Stimulated activated CD4-positive, alpha-beta T cell treated with anti-CD3 and anti-CD28 coated beads, Interleukin-1b, Interleukin-23, amount 100 ng/mL, for 1 hour (primary cell): ENCODE measurements at places on chromosomes 1 and 21.

GRCh38 chr1:197994907-197995407 is 77.8 kb downstream of the LHX9 start:
- no peak for DNase-seq

GRCh38 chr21:42397746-42398394 is 2.0 kb upstream of the TMPRSS3 start:
- DNase-seq, result no peak

GRCh38 chr1:59625384-59625783 is 189.4 kb upstream of the HOOK1 start:
- DNase-seq, result no peak

- peak; percentile 33 for DNase-seq
Measured at GRCh38 chr1:166974647-166975345, 544 bp downstream of the ILDR2 start.

DNA sequence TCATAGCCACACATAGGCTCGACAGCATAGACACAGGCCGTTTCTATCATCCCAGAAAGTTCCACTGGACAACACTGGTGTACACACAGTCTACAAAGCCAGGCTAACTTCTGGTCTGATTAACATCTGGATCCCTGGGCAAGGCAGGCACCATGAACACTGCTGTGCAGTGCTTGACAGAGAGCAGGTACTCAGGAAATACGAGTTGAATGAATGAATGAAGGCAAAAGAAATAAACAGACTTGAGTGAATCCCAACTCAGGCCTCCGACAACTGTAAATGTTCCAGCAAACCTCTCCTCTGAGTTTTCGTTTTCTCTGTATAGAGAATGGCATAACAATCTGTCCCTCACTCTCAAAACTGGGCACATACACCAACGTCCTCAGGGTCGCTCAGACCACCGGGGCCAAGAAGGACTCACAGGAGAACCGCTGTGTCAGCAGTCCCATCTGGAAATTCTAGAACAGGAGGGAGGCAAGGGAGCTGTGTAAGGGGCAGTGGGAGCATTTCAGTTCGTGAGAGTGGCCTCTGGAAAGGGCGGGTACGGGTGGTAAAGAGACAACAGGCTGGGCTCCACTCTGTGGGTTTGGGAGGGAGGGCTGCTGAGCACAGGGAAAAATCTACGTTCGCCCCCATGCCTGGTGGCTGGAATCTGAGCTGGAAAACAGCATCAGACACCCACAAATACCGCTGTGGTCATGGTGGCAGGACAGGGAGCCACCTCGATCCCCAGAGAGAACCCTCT is 15.1 kb upstream of the ECE1 start:
- DNase-seq, result no peak

DNA sequence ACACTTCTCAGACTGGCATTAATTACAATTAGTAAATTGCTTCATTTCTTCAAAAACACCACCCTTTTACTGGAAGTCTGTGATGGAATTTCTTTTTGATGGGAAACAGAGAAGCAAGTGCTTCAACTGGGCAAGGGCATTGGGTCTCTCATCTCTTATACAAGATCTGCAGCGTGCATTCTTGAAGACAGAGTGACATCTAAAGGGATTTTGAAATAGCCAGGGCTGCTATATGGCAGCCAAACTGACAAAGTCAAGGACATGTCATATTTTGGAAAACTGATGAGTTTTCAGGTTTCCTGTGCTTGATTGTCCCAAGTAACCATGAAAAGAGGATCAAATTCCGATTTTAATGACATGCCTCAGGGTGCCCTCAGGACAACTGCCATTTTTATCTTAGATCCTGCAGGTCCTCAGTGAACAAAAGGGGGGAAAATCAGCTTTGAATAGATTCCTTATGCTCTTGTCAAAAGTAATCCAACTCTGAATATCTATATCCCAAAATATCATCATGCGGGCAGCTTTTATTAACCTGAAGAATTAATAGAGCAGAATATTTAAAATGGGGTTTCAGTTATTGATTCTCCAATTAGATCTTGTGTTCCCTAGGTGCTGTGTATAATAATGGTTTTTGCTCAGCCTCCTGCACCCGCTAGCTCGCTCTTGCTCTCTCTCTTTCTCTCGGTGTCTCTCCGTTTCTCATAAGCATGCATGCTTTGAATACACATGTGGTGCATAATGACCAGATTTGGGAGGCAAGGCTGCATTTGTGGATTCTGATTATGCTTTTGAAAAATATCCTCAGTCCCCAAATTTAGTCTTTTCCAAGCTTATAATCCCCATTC is 221.8 kb downstream of the TTLL7 start:
- no peak for DNase-seq

DNA sequence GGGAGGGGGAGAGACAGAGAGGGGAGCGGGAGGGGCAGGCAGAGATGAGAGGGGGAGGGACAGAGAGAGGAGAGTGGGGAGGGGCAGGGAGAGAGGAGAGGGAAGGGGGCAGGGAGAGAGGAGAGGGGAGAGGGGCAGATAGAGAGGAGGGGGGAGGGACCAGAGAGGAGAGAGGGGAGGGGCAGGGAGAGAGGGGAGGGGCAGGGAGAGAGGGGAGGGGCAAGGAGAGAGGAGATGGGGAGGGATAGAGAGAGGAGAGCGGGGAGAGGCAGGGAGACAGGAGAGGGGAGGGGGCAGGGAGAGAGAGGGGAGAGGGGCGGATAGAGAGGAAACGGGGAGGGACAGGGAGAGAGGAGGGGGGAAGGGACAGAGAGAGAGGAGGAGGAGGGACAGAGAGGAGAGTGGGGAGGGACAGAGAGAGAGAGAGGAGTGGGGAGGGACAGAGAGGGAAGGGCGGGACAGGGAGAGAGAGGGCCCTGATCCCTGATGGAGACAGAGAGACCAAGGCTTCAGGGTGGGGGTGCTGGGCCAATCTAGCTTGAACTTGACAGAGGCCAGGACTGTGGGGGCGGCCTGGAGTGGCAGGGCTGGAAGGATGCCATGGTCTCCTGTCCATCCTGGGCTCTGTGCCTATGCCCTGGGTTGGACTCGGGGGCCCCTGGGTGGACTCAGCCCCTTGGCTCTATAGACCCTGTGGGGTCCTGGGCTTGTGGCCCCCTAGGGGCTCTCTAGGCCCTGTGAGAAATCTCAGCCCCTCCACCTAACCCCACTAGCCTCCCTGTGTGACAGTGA is 43.6 kb downstream of the DMRTB1 start:
- no peak for DNase-seq

DNA sequence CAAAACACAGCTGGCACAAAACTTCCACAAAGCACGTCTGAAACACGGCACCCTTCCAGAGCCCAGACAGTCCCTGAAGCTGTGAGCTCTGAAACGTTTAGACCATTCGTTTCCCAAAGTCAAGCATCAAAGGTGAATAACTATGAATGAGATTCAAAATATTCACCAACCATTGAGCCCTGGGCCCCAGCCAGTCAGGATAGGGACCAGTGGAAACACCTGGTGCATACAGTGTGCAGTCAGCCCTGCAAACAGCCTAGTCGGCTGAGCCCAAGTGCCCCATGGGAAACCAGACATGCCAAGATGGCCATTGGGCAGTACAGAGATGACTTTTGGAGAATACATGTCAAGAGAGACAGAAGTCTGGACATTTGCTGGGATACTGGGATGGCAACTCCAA is 90.4 kb upstream of the EDN2 start:
- DNase-seq, result no peak

- no peak for DNase-seq
Measured at GRCh38 chr1:100806601-100807000, 87.1 kb downstream of the VCAM1 start.

DNA sequence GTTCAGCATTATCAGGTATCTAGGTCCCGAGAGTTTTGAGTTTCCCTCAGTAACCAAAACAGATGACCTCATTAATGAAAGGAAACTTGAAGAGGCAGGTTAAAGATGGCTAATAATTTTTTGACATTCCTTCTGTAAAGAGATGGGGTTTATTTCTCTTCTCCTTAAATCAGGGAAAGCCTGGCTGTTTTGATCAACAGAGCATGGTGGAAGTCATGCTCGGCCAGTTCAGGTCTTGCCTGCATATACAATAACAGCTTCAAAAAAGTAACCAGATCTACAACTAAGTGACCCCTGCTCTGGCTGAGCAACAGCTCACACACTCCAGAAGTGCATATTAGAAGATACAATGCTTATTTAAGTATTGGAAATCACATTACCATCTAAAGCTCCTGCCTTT is 36.6 kb upstream of the POU2F1 start:
- DNase-seq, result no peak

- no peak for DNase-seq
Measured at GRCh38 chr1:207944571-207944970, 33.6 kb upstream of the CD34 start.

DNA sequence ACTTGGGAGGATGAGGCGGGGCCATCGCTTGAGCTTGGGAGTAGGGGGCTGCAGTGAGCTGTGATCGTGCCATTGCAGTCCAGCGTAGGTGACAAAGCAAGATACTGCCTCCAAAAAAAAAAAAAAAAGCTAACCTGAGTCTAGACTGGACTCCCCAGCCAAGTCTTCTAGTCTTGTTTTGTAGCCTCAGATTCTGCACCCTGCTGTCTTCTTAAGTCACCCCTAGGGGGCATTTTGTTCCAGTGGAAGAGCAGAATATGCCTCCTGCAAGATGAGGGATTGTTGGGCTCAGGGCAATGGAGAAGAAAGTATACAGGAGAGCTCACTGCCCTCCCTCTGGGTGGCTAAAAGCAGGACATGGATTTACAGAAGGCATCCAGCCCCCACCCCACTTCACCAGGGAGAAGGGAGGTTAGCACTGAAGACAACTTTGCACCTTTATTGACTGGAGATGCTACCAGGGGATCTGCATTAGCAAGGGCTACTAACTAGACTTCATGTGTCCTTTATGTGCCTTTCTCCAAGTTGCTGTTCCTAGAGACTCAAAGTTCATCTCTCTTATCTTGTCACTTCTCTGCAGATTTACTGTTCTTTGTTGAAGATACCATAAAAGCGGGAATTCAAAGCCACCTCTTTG is 15.3 kb upstream of the RNF187 start:
- DNase-seq, result no peak

- no peak for DNase-seq
Measured at GRCh38 chr1:16248603-16249516, 11.9 kb upstream of the CPLANE2 start.

DNA sequence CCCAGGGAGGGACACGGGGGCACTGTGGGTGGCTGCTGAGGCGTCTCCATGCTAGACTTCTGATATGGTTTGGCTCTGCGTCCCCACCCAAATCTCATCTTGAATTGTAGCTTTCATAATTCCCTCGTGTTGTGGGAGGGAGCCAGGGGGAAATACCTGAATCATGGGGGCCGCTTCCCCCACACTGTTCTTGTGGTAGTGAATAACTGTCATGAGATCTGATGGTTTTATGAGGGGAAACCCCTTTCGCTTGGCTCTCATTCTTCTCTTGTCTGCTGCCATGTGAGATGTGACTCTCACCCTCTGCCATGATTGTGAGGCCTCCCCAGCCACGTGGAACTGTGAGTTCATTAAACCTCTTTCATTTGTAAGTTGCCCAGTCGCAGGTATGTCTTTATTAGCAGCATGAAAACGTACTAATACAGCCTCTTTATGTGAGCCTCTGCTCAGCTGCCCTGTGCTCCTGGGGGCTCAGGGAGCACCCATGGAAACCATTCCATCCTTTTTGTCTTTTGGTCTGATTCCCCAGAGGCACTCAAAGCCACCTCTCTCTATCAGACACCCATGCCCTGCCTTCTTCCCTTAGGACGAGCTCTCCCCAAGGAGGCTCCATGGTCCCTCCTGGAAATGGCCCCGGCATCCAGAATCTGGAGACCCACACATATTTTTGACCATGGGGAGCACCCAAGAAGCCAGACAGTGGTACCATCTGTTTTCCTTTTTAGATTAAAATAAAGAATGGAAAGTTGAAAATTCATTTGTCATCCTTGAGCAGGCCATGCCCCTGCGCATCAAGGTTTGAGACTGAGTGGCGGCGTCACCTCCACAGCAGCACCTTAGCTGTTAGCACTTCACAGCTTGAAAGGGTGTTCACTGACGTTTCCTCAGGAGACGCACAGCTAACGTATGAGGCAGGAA is 65.9 kb upstream of the FAM20B start:
- no peak for DNase-seq

DNA sequence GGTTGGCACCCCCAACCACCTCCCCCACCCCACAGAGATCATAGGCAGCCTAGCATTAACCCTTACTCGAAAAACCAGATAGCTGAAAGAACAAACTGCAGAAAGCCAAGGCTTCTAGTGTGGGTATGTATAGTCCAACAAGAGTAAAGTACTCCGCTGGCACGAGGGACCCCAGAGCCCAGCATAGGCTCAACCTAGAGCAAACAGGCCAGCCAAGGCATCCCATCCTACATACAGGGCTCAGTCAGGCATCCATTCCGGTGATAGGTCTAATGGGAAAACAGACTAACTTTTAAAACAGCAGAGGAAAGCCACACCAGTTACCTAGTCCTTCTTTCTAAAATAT is 17.8 kb downstream of the DIPK1A start:
- no peak for DNase-seq

DNA sequence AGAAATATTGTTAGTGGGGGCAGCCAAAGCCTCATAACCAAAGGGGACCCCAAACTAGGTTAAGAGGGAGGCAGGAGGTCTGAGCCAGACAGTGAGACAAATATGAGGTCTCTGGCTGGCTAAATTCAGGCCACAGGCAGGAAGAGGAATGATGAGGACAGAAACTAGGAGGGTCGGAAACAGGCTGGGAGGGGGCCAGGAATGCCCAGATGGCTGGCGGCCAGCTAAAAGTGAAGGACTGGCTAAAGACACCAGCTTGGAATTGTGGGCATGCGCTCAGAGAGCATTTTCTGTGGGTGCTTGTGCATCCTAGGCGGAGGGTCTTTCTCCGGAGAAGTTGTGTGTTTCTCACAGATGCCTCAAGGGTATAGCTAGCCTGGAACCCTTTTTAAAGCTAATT is 77.0 kb downstream of the PGM1 start:
- no peak for DNase-seq

- DNase-seq, result no peak
Measured at GRCh38 chr1:228781161-228781808, 46.0 kb downstream of the RHOU start.

GRCh38 chr1:167911413-167911812 is 2.5 kb downstream of the ADCY10 start:
- no peak for DNase-seq

DNA sequence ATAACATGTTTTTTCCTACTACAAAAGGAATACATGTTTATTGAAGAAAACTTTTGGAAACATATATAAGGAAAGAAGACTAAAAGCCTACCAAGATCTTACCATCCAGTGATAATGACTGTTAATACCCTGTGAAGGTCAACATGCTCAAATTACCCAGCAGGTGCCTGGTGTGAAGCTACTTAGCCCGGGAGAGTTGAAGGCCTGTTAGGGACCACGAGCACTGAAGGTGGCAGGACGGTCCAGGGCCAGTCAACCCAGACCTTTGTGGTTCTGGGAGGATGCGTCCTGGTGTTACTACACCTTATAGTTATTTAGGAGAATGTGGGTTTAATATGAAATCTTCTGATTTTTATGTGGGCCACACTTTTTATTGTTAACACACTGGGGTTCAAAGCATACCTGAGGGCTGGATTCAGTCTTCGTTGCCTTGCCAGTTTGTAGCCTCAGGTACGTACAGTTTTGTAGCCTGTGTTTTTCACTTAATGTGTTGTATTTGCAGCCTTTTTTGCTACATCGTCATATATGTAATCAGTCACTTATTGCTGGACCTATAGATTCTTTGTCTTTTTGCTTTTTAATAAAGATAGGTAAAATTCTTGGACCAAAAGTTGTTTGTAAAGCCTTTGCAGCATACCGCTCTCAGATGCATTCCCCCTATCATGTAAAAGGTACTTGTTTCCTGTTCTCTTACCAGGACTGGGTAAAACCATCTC is 9.8 kb downstream of the ITSN1 start:
- DNase-seq, result no peak

- no peak for DNase-seq
Measured at GRCh38 chr1:22117851-22118250, 25.0 kb downstream of the WNT4 start.
